ENCODE measurements at places on chromosomes 7 and 10.

DNA sequence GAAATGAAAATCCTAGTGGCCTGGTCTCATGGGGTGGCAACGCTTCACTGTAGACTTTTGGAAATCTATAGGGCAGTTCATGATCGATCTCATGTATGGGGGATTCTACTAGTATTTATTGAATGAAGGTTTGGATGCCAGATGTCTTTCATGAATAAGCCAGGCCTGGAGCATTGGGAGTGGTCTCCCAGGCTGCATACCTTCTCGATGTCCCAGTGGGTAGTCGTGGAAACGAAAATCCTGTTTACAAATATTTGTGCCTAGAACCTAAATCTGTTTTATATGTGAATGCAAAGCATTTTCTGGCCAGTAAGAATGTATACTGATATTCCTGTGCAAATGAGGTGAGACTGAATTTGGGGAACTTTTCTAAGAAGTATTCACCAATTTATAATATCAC, 105.0 kb upstream of the C1QL3 start:
- no peak for DNase-seq

DNA sequence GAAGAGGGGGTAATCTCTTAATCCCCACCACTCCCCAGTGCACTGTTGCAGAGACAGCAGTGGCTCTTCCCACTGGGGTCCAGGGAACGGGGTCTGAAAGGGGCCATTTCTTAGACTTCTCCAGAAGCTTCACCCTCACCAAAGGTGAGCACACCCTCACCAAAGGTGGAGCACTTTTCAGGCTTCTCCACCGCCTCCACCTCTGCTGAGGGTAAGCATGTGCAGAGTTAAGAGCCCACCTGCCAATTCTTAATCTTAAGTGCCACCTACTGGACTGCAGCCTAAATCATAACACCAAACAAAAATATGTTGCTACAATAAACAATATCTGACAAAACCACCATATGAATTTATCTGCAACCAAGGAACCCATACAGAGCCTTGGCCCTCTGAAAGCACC, 27.0 kb downstream of the SNX13 start:
- no peak for DNase-seq

- peak; percentile 83 for DNase-seq
Measured at GRCh38 chr10:73874267-73875138, at the start of gene CAMK2G. Gene CAMK2G (minus strand): TSS chr10:73874555. CDS start chr10:73874461, 94 bp downstream.

DNA sequence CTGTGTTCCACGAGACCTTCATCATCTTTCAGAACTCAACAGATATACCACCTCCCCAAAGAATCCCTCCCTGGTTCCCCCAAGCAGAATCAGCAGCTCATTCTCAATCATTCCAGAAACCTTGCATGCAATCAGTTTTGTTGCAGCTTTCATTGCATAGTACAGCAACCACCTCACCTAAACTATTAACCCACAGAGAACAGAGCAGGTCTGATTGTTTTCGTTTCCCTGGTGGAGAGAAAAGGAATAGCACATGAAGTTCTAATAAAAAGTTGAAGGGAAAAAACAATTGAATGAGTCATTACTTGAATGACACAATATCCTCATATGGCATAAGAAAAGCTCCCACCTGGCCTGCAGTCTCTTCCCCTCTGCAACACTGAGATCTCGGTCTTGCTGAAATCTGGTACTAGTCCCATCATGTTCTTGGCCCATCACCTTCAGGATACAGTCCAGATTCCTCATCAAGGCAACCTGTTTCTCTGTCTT, 147.1 kb upstream of the GDF10 start:
- DNase-seq = no peak

GRCh38 chr10:86285136-86285790, 81.3 kb downstream of the GRID1 start:
- DNase-seq = no peak

GRCh38 chr7:130886438-130887135, 152.6 kb upstream of the KLF14 start:
- DNase-seq = no peak

DNA sequence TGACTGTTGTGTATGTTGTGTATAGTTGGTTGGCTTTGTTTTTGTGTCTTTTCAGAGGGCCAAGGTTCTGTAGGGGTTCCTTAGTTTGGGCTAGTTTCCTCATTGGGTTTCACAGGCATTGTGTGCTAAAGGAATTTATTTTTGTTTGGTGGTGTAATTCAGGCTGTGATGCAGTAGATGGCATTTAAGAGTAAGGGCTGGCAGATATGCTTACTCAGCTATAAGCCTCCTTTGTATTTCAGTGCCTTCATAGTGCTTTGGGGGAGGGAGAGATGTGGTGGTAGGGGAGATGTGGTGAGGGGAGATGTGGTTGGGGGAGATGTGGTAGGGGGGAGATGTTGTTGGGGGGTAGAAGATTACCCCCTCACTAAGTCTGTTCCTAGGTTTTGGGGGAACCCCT, 91.7 kb downstream of the SLC25A40 start:
- no peak for DNase-seq

DNA sequence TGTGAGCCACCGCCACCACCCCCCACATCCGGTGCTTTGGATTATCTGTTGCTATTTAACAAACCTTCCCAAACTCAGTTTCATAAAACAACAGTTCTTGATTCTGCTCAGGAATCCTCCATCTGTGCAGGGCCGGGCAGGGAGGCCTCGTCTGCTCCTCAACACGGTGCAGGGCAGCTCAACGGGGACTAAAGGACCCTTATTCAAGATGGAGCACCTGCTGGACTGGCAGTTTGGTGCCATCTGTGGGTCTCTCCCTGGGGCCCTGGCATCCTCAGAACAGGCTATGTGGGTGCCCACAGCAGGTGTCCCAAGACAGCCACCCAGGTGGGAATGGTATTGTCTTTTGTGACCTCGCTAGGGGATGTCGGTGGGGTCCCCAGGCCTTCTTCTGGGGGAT, 31.0 kb upstream of the ELFN1 start:
- no peak for DNase-seq

DNA sequence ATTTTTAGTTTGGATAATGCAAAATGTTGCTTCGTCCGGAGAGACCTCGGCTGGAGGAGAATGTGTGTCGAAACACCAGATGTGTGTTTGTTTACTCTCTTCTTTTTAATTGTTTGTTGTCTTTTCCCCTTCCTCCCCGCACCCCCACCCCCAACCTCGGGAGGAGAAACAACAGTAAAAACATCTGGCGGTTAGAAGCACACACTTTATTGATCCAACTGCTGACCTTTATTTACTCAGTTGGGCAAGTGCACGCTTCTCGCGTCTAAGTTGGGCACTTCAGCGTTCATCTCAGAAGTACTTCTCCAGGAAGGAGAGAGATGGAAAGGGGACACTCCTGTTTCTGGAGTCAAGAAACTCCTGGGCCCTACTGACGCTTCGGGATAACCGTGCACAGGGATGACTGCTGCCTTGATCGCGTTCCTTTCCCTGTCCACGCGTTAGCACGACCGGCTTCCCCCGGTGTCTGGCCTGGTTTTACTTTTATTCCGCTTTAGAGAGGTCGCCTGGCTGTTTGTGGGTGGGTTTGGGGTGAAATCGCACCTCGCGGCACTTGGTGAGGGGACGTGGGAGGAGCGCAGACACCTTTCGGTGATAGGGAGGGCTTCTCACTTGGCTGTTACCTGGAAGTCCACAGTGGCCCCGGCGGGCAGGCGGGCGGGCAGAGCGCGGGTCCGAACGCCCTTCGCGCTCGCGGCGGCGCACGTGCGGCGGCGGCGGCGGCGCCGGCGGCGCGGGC, 168.3 kb upstream of the PPP1R3A start:
- peak; percentile 46 for DNase-seq

DNA sequence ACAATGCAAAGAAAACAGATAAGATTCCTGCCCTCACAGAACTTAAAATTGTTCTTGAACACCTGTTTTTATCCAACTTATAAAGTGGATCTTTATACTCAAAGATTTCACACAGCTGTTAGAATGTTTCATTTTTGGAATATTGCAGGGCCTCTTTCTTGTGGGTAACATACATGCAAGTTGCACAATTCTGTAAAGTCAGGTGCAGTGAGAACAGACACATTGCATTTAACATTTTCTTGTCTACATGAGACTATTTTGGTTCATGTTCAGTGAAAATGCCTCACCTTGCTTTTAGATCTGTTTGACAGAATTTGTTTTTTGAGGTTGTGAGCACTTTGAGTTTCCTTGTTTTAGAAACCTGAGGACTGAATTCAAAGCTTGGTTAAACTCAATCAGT, 707.8 kb downstream of the SUGCT start:
- no peak for DNase-seq

GRCh38 chr7:54811846-54812254, 52.8 kb upstream of the SEC61G start:
- DNase-seq = no peak

GRCh38 chr7:107164092-107164491, 4.7 kb upstream of the HBP1 start:
- no peak for DNase-seq

- DNase-seq = no peak
Measured at GRCh38 chr7:80607136-80607535, 31.3 kb upstream of the CD36 start.

GRCh38 chr7:159195946-159196345, 51.3 kb upstream of the VIPR2 start:
- no peak for DNase-seq

GRCh38 chr7:128947854-128948253, 10.1 kb downstream of the IRF5 start:
- no peak for DNase-seq

All from muscle of arm (tissue), 14 donors.